SJCRH30 (cell line): ENCODE measurements at places on chromosomes 12 and 14. TPM values are rescaled to one million over a fixed set of nuclear protein-coding genes. Genes with fewer than 3 reads are reported as not detected.

GRCh38 chr12:3614806-3615466, 123.9 kb downstream of the PRMT8 start:
- no peaks in the 10 kb centered on the region for H3K36me3 ChIP-seq
- H3K27me3 ChIP-seq = no peaks in the 10 kb centered on the region; the same call in 1 of the 2 replicates
- H3K4me3 ChIP-seq = no peak overlapping the region
- no peak for DNase-seq
- H3K4me1 ChIP-seq = no peaks in the 10 kb centered on the region
- no peak overlapping the region for H3K27ac ChIP-seq

DNA sequence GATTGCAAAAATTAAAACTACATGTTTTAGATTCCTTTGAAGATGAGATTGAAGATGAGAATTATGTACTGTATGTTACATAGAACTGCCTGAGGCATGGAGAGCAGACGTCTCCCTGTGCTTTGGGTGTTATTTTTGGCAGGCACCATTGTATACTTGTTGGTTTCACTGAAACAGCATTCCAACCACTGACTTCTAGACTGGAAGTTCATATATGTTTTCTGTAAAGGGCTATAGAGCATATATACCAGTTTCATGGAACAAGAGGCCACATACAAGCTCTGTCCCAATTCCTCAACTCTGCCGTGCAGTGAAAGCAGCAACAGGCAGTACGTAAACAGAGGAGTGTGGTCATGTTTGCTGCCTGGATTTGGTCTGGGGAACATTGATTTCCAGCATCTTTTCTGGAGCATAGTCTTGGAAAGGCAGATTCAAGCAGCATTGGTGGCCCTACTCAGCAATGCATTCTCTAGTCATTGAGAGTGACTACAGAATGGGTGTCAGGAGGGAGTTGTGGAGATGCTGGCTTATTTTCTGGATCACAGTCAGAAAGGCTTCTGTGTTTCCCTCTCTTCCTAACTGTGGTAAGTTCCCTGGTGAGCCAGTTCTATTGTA, 57.6 kb upstream of the CNTN1 start:
- no peak overlapping the region for H3K4me3 ChIP-seq
- no peaks in the 10 kb centered on the region for H3K36me3 ChIP-seq
- H3K27me3 ChIP-seq = no peaks in the 10 kb centered on the region
- H3K27ac ChIP-seq = no peak overlapping the region
- no peak for DNase-seq
- no peaks in the 10 kb centered on the region for H3K4me1 ChIP-seq

GRCh38 chr12:79934281-79935020, 446 bp downstream of the PPP1R12A start:
- H3K4me1 ChIP-seq = peaks cover 7% of the 10 kb centered on the region; the same call in 1 of the 2 replicates
- H3K36me3 ChIP-seq = 0 out of 2 replicates have a peak, but pooled peaks cover 4% of the 10 kb centered on the region
- peak overlapping the region; percentile 95 for H3K27ac ChIP-seq
- peak; percentile 70 for DNase-seq
- H3K4me3 ChIP-seq = peak overlapping the region; percentile 95

DNA sequence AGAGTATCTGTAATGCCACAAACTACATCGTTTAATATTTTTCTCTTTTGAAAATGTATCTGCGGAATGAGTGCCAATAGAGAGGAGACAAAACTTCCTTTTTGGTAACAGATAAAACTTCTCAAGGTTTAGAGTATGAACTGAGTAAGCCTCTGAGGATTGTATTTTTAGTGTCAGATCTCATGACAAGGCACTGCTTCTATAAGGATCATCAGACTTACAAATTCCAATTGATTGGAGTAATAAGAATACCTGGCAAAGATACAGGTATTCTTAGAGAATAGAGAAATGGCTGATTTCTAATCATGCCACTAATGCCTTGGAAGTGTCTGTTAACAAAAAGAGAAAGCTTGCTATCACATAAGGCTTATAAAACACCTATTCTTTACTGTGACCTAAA, 45.3 kb downstream of the SLC35F4 start:
- no peaks in the 10 kb centered on the region for H3K4me1 ChIP-seq
- no peak for DNase-seq
- H3K4me3 ChIP-seq = no peak overlapping the region
- no peaks in the 10 kb centered on the region for H3K27me3 ChIP-seq
- no peaks in the 10 kb centered on the region for H3K36me3 ChIP-seq

GRCh38 chr14:89750281-89750755, 204.2 kb downstream of the EFCAB11 start:
- DNase-seq = no peak
- no peak overlapping the region for H3K4me3 ChIP-seq
- H3K36me3 ChIP-seq = no peaks in the 10 kb centered on the region
- no peak overlapping the region for H3K27ac ChIP-seq
- no peaks in the 10 kb centered on the region for H3K27me3 ChIP-seq

DNA sequence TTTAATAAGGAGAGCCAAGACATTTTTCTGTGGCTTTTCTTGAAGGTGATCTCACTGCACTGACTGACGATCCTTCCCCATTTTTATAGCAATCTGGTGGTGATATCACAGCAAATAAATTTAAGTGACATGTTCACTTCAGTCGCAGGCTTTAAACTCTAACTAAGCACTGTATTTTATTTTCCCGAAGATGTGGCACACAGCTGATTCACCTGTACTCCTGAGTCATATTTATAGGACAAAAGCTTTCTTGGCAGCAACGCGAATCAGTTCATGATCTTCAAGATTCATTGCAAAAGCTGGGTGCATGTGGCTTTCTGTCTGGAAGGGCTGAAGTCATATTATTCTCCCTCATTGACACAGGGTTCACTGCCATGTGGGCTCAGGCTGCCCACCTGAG, 79.8 kb upstream of the TUNAR start:
- H3K27ac ChIP-seq = no peak overlapping the region
- DNase-seq = no peak
- H3K36me3 ChIP-seq = no peaks in the 10 kb centered on the region

DNA sequence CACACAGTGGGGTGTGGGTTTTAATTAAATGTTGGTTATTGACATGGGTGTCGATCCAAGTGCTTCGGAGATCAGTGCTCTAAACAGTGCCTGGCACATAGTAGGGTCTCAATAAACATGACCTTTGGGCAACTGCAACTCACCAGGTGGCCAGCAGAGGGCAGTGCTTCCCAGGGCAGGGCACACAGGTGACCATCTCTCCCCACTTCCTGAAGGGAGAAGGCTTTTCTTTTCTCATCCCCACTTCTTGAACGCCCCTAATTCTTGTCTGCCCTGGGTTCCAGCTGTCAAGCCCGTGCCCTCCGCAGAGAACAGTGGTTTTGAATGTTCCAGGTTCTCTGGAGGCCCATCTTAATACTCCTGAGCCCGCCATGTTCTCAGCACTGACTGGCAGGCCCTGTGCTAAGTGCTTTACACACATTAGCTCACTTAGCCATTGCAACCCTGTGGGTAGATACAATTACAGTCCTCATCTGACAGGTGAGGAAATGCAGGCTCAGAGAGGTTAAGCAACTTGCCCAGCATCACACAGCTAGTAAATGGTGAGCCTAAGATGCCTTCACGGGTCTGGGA, 16.3 kb downstream of the RAPGEF3 start:
- peaks cover 19% of the 10 kb centered on the region for H3K4me1 ChIP-seq
- H3K27me3 ChIP-seq = peaks cover 10% of the 10 kb centered on the region; the same call in 1 of the 2 replicates

GRCh38 chr12:102682366-102683289, 202.3 kb upstream of the IGF1 start:
- no peaks in the 10 kb centered on the region for H3K4me1 ChIP-seq
- H3K27ac ChIP-seq = no peak overlapping the region
- no peak for DNase-seq
- no peak overlapping the region for H3K4me3 ChIP-seq
- H3K27me3 ChIP-seq = no peaks in the 10 kb centered on the region

GRCh38 chr14:55306938-55307589, 35.8 kb downstream of the FBXO34 start:
- no peaks in the 10 kb centered on the region for H3K27me3 ChIP-seq
- no peak for DNase-seq
- H3K4me3 ChIP-seq = no peak overlapping the region
- H3K27ac ChIP-seq = no peak overlapping the region

GRCh38 chr12:59699421-59700152, 103.8 kb downstream of the SLC16A7 start:
- no peaks in the 10 kb centered on the region for H3K36me3 ChIP-seq
- H3K4me1 ChIP-seq = no peaks in the 10 kb centered on the region
- H3K4me3 ChIP-seq = no peak overlapping the region
- H3K27ac ChIP-seq = no peak overlapping the region
- H3K27me3 ChIP-seq = no peaks in the 10 kb centered on the region

MUCL1 gene
- total RNA-seq = not detected in 2 replicates

- H3K4me3 ChIP-seq = no peak overlapping the region
- peaks cover 4% of the 10 kb centered on the region; the same call in 1 of the 2 replicates for H3K36me3 ChIP-seq
- DNase-seq = no peak
- H3K27me3 ChIP-seq = no peaks in the 10 kb centered on the region
- H3K4me1 ChIP-seq = peaks cover 27% of the 10 kb centered on the region
- H3K27ac ChIP-seq = no peak overlapping the region
These were observed 33.4 kb downstream of the TSPAN9 start for GRCh38 chr12:3110578-3110977.

ARHGEF25 gene
- 234 and 262 TPM in 2 replicates for total RNA-seq

DNA sequence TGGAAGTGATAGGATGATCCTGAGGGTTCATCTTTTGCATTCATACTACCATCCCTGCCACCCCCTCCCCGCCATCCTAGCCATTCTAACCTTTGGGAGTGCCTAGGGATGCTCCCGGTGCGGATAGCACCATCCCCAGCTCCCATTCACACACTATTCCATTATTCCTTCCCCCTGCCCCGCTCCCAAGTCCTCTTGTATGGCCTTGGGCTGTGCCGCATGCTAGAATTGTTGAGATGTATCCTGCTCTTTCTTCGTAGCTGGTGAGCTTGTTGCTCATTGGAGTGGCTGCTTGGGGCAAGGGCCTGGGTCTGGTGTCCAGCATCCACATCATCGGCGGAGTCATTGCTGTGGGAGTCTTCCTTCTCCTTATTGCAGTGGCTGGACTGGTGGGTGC, 644 bp downstream of the TSPAN31 start:
- H3K27me3 ChIP-seq = peaks cover 29% of the 10 kb centered on the region
- peaks cover 20% of the 10 kb centered on the region for H3K4me1 ChIP-seq
- H3K36me3 ChIP-seq = peaks cover 50% of the 10 kb centered on the region

FBLN5 gene
- total RNA-seq = 27.8 and 29.6 TPM in 2 replicates

GRCh38 chr12:68240975-68241374, 12.4 kb downstream of the IL22 start:
- H3K27me3 ChIP-seq = no peaks in the 10 kb centered on the region
- peaks cover 31% of the 10 kb centered on the region for H3K4me1 ChIP-seq
- no peak overlapping the region for H3K4me3 ChIP-seq
- no peaks in the 10 kb centered on the region for H3K36me3 ChIP-seq

KRT73 gene
- total RNA-seq = not detected in 2 replicates

SELPLG gene
- 0.15 and 0.32 TPM in 2 replicates for total RNA-seq

- H3K36me3 ChIP-seq = peaks cover 30% of the 10 kb centered on the region
- H3K4me3 ChIP-seq = no peak overlapping the region
- H3K27ac ChIP-seq = no peak overlapping the region
- peaks cover 6% of the 10 kb centered on the region; the same call in 1 of the 2 replicates for H3K4me1 ChIP-seq
- no peak for DNase-seq
These were observed 35.2 kb downstream of the BRMS1L start for GRCh38 chr14:35861204-35861868.

GPR137C gene
- total RNA-seq = 2.5 and 2.7 TPM in 2 replicates

DNA sequence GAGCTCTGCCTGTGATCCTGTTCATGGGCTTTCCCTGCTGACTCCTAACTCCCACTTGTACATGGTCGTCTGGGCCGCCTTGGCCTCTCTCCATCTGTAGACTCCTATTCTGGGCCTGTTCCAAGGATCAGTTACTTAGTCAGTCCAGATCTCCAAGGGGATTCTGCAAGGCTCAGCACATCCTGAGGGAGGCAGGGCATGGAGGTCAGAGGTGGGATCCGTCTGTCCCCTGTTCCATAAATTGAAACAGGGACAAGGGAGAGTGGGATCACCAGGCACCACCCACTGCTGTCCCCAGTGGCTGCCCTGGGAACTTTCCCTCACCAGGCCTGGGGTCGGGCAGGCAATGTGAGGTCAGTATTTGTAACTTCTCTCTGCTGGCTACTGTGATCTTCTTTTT, 43.5 kb downstream of the KCTD10 start:
- peak; percentile 28 for DNase-seq
- H3K27ac ChIP-seq = no peak overlapping the region
- no peaks in the 10 kb centered on the region for H3K4me1 ChIP-seq
- H3K4me3 ChIP-seq = no peak overlapping the region

DNA sequence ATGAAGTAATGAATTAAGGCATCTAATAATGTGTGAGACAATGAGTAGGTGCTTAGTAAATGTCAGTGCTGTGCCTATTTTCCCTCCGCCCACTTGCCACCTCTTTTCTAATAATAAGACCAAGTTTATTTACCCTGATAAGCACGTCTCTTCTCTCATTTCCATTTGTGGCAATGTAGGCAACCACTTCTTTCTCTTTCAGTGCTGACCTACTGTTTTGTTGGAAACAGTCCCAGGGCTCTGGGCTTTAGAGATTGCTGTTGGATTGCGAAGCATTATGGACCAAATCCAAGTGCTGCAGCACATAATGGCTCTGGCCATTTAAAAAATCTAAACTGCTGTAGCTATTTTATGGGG, 141.3 kb upstream of the PLEKHG7 start:
- no peak overlapping the region for H3K27ac ChIP-seq
- H3K4me1 ChIP-seq = no peaks in the 10 kb centered on the region; the same call in 1 of the 2 replicates
- DNase-seq = no peak
- H3K36me3 ChIP-seq = no peaks in the 10 kb centered on the region
- H3K27me3 ChIP-seq = no peaks in the 10 kb centered on the region
- H3K4me3 ChIP-seq = no peak overlapping the region

DNA sequence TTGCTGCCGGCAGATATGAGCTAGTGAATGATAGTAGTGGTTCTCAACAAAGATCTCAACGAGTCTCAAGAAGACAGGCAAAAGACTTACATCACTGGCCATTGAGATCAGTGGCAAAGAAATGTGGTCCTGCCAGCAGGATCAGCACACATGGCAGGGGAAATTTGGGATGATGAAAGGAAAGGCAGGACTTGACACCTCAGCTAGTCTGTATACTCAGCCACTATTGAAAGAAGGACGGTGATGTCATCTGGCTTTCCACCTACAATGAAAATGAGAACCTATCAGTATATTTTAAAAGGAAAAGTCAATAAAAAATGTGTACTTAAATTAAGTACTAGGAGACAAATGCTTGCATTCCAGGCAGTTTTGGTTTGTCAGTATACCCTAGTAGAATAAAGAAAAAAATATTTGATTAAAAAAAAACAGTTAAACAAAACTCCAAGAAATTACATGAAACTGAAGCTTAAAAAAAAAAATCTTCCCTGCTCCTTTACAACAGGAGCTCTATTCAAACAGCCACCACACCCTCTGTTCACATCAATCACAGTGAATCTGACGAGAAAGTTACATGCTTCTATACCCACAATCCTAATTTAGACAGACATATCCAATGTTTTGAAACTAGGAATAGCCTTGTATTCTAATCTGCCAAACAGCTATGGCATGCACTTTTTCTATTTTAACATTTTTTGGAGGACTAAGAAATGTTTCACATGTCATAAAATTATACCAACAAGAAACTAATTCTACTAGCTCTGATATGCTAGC, 34.9 kb downstream of the RAD9B start:
- DNase-seq = peak; percentile 63
- no peak overlapping the region for H3K4me3 ChIP-seq

DPPA3 gene
- not detected in 2 replicates for total RNA-seq

GRCh38 chr12:26744697-26745440, 88.1 kb downstream of the ITPR2 start:
- H3K4me3 ChIP-seq = no peak overlapping the region
- DNase-seq = peak; percentile 58
- no peaks in the 10 kb centered on the region for H3K27me3 ChIP-seq
- peaks cover 13% of the 10 kb centered on the region for H3K4me1 ChIP-seq

GRCh38 chr12:110627500-110628195, 13.7 kb downstream of the TCTN1 start:
- no peaks in the 10 kb centered on the region for H3K27me3 ChIP-seq
- DNase-seq = no peak
